ENCODE measurements at places on chromosomes 2 and 18. TPM values are rescaled to one million over a fixed set of nuclear protein-coding genes. Genes with fewer than 3 reads are reported as not detected.

The POTEJ gene
- total RNA-seq, result 0.92 TPM

The HADHB gene
- total RNA-seq, result 123 TPM

The IL1A gene
- total RNA-seq, result not detected

The RHOB gene
- 1,146 TPM for total RNA-seq

The CNTNAP5 gene
- total RNA-seq, result not detected

The FOXD4L1 gene
- not detected for total RNA-seq

The CABYR gene
- 9.4 TPM for total RNA-seq

The FAM237A gene
- not detected for total RNA-seq

The SOX11 gene
- total RNA-seq, result not detected

The LRRC30 gene
- not detected for total RNA-seq

The TFPI gene
- 30.0 TPM for total RNA-seq
